Stromal cell of bone marrow (primary cell): ENCODE measurements at places on chromosomes 7 and 10.

DNA sequence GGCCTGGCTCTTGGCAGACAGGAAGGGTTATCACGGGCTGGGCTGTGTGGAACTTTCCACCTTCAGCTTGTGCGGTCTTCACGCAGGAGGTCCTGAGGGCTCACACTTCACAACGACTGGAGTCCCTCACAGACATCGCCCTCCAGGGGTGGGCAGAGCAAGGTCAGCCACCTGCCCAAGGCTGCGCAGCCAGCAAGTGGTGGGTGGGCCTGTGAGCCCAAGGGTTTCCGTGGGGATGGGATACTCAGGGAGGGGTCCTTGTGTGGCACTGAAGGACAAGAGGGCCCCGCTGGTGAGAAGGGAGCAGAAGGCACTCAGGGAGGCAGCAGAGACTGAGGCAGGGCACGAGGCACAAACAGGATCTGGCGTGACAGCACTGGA, 22.0 kb downstream of the PDIA4 start:
- DNase-seq, result no peak

GRCh38 chr7:83415840-83416239, 233.1 kb downstream of the SEMA3E start:
- DNase-seq, result no peak

DNA sequence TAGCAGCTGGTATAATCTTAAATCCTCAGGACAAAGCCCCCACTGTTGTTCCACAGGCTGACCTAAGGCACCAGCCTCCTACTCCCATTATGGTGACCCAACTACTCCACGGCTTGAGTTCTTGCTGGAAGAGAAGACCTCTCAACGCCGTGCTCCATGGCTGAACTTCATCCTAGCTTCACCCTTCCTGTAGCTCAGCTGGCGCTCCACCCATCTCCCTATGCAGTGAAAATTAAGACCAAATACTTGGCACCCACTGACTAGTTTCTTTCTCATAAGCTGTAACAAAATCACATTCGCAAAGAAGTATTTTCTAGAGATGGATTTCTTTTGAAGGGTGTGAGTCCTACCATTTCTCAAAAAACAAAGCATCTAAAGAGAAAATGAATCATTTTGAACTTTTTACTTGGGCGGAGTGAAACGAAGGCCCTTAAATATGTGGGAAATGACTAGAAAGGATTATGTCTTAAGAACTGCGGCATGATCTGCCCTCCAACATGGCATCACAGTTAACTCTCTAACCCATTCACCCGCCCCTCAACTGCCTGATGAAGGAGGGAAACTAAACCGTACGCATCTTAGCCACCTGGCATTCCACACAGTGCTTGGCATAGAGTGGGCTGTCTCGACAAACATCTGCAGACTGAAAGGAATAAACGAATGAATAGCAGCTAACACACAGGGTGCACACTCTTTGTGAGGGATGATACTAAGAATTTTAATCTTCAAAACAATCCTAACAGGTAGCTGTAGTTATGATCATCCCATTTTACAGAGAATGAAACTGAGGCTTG, 32.7 kb downstream of the GFRA1 start:
- no peak for DNase-seq

- DNase-seq, result no peak
Observed at GRCh38 chr10:52212062-52212461, 102.0 kb upstream of the DKK1 start.

DNA sequence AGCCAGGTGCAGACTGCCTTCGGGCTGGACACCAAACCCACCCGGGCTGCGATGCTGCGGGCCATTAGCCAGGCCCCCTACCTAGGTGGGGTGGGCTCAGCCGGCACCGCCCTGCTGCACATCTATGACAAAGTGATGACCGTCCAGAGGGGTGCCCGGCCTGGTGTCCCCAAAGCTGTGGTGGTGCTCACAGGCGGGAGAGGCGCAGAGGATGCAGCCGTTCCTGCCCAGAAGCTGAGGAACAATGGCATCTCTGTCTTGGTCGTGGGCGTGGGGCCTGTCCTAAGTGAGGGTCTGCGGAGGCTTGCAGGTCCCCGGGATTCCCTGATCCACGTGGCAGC, 50.0 kb downstream of the VWA2 start:
- DNase-seq, result no peak

DNA sequence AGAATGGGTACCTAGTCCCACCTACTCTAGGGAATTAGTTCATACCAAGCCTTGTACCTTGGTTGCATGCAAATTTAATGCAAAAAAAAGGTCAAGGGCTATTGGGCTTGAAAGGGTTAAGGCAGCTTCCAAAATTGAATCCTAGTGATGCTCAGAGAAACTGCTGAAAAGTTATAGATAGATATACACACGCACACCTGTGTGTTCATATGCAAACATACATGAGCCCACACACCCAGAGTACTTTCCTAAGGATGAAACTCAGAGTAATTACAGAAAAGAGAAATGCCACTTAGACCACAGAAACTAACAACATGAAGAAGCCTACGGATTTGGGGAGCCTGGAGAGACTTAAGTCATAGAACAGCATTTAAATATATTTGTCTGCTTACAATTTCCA, 1.5 kb downstream of the SLC25A13 start:
- no peak for DNase-seq

GRCh38 chr10:121158988-121159579, 307.9 kb downstream of the WDR11 start:
- no peak for DNase-seq

GRCh38 chr10:12193193-12193592, 2.5 kb downstream of the NUDT5 start:
- DNase-seq, result peak; percentile 35

DNA sequence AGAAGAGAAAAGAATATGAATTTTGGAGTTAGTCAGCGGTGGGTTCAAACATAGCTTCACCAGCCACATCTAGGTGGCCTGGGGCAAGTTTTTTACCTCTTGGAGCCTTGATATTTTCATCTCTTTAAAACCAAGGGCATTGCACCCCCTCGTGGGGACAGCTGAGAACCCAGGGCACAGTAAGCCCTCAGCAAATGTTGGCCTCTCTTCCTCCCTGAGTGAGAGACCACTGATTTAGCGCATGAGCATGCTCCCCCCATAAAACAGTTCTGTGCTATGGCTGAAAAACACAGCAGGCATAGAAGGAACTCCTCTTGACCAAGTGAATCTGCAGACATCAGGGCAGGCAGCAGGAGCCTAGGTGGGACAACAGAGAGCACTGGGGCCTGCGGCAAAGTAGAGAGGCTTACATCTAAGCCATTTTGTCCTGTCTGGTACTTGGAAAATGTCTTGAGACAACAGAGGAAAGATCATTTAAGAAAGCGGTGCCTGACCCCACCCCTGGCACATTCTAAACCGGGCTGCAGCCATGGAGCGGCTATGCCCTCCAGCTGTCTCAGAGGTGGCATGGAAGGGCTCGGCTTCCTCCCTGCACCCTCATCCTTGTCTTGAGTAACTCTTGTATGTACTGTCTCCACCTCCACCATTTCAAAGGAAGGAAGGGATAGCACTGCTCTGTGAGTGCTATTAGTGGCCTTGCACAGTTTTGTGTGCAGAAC, 94.7 kb downstream of the ARHGAP22 start:
- no peak for DNase-seq

- no peak for DNase-seq
Observed at GRCh38 chr10:61169294-61169693, 225.3 kb upstream of the RHOBTB1 start.

GRCh38 chr7:91239171-91239604, 25.0 kb upstream of the FZD1 start:
- peak; percentile 66 for DNase-seq

DNA sequence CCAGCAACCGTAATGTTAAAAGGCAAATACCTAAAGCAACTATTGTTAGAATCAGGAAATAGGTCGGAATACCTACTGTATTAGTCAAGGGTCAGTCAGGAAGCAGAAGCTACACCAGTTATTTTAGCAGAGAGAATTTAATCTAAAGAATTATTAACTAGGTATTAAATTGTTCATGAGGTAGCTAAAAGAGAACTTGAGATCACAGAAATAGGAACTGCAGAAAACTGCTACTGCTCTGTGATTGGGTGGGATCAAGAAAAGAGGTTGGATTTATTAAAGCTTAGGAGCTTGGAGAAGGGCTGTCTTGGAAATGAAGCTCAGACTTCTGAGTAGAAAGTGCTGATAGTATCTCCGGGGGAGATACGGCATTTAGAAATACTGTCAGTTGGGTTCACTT, 20.0 kb upstream of the ZNF438 start:
- no peak for DNase-seq

DNA sequence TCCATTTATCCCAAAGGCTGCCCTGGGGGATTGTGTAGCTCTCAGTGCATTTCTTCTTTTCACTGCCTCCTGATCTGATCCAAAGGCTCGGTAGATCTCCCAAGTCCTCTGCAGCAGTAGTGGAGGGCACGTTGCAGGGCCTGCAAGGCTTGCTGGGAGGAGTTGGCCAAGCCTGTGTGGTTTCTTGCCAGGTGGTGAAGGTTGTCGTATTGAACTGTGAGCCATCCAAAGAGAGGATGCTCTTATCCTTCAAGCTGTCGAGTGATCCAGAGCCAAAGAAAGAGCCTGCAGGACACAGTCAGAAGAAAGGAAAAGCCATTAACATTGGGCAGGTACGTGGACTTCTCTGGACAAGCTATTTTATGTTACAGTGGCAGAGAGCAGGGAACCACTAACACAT, 21.2 kb downstream of the PDCD11 start:
- no peak for DNase-seq

GRCh38 chr7:149422914-149423301, 38.0 kb downstream of the ZNF777 start:
- no peak for DNase-seq

DNA sequence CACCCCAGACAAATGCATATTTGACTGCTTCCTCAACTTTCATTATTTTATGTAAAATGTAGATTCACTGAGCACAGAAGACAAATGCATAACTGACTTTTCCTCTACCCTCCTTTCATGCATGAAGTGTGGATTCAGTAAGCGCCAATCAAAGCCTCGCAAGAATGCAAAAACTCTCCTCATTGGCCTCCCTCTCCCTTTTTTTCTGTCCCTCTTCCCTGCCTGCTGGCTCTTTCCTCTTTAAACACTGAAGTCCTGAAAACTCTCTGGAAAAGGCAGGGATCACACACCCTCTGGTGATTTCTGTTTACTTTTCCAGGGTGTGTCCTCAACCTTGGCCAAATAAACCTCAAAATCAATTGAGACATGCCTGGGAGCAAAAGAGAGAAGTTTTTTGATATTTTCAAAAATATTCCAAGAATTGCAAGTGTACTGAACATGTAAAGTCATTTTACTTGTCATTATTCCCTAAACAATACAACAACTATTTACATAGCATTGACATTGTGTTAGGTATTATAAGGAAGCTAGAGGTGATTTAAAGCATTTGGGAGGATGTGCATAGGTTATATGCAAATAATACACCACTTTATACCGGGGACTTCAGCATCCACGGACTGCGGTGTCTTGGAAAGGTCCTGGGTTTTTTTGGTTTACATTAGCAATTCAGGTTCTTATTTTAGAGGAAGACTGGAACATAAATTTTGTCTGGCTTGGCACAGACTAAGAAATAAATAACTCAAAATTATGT, 71.4 kb downstream of the SEC61G start:
- no peak for DNase-seq

GRCh38 chr10:86254081-86254480, 112.5 kb downstream of the GRID1 start:
- DNase-seq, result no peak

DNA sequence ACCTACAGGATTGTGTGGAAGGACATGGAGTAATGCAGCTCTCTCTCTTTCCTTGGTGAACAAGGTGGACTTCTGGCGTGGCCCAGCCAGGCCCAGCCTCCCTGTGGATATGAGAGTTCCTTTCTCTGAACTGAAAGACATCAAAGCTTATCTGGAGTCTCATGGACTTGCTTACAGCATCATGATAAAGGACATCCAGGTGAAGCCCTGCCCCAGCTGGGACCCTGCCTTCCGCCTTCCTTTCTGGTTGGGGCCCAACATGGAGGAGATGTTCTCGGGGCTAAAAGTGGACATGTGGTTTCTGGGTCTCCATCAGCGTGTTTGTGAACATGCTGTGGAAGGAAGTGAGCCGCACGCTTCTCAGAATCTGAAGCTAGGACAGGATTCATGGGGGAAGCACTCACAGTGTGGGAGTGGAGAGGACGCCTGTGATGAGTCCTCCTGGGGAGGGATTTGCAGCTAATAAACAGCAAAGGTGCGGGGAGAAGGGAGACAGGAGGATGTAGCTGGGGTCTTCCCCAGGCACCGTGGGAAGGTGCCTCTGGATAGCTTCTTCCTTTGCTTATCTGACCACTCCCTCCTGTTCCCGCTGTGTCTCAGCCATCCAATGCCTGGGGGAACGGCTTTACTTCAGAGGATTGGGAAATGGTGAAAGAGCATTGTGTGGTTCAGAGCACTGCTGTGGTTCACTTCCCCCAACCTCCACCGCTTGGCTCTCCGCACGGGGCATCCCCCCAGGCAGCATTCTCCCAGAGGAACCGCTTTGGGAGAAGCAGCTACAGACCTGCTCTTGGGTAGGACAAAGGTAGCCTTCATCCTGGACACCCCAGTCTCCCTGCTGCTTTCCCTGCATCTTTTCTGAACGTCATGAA, 5.5 kb downstream of the CPA5 start:
- DNase-seq, result no peak

DNA sequence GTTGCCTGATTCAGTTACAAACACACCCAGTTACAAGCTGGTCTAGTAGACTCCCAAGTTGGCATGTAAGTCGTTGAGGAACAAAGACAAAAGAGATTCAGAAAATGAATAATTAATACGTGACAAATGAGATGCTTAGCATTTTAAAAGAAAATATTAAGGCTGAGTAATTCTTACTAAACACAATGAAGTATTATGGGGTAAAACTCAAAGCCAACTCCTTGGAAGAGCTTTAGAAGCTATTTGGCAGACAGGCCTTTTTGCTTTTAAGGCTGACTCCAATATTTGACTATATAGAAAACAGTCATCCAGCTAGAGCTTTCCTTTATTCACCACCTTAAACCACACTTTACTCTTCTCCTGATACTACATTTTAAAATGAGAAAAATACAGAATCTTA, 5.4 kb downstream of the TRDMT1 start:
- no peak for DNase-seq

DNA sequence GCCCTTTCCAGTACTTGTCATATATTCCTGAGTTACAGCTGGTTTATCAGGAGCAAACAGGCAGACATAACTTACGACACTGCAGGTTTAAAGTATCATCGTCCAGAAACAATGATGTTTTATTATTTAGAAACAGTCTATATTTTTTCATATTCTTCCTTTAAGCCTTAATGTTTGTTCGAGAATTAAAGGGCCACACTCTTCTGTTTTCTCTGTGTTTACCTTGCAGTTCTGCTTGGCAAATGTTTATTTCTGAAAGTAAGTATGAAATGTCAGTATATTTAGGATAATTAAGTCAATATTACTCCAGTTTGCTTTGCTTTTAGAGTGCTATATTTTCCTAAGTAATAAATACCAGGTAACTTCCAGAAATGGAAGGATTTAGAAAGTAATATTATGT, 115.1 kb downstream of the VTI1A start:
- DNase-seq, result no peak

GRCh38 chr10:13270877-13271551, 28.9 kb downstream of the PHYH start:
- peak; percentile 46 for DNase-seq

- no peak for DNase-seq
Observed at GRCh38 chr7:121294448-121294992, 34.3 kb upstream of the WNT16 start.

GRCh38 chr7:31702354-31702753, 15.3 kb downstream of the PPP1R17 start:
- DNase-seq, result no peak
